Gastrocnemius medialis (tissue), 4 donors: ENCODE measurements at places on chromosomes 12 and 14.

GRCh38 chr12:62075870-62076269, 184.3 kb upstream of the USP15 start:
- DNase-seq = no peak

DNA sequence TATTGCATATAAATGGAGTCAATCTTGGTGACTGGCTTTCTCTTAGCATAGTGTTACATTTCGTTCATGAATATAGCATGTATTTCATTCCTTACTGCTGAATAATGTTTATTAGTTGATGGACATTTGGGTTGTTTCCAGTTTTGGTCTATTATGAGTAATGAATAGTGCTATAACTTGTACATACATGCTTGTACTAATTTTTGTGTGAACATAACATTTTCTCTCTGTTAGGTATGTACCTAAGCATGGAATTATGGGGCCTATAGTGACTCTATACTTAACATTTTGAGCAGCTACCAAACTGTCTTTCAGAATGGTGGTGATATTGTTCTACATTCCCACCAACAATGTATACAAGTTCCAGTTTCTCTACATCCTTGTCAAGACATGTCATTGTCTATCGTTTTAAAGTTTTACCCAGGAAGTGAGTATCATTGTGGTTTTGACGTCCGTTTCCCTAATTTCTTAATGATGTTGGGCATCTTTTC, 23.1 kb downstream of the ATP2A2 start:
- DNase-seq = no peak

DNA sequence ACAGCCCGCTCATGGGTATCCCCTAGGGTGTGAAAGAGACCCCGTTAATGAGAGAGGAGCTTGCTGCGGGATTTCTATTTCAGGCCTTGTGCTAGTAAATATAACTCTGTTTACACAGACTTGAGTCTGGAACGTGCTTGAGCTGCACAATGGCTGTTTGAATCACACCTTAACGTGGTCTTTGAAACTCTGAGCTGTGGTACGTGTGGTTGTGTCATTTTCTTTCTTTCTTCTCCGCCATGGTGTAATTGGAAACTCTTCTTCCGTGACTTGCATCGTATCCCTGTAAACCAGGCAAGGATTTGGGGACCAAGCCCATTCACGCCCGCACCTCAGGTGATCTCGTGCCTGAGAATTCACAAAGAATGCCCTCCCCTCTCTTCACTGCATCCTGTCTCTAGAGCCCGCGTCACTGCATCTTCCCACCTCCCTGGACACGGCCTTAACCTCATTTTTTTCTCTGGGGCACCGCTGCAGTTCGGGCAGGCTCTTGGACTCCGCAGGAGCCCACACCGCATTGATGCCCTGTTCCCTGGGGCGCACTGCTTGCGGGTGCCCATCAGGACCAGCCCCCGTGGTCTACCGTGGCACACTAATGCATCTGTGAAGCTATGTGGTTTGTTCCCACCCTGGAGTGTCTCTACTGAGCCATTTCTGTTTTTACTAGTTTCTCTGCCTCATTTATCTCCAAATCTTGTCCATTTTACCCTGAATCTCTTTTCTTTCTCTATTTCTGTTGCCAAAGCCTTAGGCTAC, 78.4 kb upstream of the PARP11 start:
- DNase-seq = no peak

DNA sequence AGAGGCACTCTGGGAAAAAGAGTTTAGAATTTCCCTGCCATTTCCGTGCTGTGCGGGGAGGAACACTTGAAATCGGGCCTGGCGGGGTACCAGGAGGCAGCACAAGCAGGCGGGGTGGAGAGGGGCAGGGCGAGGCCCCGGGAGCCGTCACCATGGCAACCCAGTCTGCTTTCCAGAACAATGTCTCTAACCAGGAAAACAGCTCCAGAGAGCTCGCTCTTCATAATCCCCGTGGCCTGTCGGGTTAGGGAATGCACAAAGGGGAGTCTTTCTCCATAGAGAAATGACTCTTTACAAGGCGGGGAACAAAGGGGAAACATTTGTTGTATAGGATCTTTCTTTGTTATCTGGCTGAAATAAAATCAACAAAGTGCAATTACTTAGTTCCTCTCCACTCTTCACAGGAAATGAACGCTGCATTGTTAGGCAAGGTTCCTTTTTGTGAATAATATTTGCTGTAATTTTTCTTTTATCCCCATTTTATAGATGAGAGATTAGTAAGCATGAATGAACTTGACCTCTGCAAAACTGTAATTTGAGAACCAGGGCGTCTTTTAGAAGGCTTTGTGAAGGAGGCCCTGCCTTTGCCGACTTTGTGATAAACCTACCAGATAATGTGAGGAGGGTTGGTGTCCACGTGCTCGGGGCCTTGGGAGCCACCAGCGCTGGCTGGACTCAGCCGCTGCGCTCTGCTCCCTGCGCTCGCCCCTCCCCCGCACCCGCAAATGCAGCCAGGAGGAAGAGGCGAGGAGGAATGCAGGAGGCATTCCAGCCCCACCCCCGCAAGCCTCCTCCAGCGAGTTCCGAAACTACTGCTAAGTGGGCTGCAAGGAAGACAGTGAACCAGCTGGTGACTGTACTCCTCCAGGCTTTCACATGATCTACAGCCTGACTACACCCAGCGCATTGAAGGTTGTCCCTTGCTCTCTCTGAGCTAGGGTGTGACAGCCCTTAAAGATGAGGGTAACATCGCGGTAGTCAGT, 105.2 kb upstream of the ATF7IP start:
- DNase-seq = peak; percentile 62

- DNase-seq = no peak
Measured at GRCh38 chr12:110622582-110622981, 8.7 kb downstream of the TCTN1 start.

DNA sequence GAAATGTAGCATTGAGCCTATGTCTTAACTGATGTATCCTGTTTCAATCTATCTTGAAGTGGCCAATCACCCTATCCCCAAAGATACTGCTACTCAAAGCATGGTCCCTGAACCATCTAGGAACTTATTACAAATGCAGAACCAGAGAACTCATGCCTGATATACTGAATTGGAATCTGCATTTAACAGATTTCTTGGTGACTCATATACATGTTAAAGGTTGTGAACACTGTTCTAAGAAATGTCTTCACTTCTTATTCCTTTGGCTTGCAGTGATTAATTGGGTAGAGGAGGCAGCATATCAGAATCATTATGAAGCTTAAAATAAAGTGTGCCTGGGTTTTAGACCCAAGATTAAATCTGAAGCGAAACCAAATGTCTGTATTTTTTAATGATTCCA, 795.6 kb downstream of the DIO2 start:
- DNase-seq = no peak

DNA sequence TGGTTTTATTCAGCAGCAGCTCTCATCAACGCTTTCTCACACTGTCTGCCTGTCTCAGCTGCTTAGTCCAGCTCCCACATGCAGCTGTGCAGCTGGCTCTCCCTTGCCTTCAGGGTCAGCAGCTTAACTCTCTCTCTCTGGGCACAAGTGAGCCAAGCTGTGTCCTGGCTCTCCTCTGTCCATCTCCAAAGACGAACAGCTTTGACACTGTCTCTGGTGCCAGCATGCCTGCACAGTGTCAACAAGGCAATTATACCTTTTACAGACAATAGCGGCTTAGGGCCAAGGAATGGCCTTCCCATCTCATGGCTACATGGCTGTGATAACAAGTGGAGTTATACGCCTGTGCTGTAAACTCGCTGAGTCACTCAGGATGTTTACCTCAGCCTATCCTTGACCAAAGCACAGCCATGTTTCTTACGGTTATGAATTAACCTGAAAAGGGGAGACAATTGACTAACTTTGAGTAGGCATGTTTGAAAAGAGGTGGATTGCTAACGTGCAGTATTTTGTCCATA, 38.4 kb upstream of the MANSC4 start:
- DNase-seq = no peak

- no peak for DNase-seq
Measured at GRCh38 chr12:113086249-113087164, 30.0 kb downstream of the DTX1 start.

GRCh38 chr12:1768615-1769014, 51.8 kb upstream of the LRTM2 start:
- no peak for DNase-seq

DNA sequence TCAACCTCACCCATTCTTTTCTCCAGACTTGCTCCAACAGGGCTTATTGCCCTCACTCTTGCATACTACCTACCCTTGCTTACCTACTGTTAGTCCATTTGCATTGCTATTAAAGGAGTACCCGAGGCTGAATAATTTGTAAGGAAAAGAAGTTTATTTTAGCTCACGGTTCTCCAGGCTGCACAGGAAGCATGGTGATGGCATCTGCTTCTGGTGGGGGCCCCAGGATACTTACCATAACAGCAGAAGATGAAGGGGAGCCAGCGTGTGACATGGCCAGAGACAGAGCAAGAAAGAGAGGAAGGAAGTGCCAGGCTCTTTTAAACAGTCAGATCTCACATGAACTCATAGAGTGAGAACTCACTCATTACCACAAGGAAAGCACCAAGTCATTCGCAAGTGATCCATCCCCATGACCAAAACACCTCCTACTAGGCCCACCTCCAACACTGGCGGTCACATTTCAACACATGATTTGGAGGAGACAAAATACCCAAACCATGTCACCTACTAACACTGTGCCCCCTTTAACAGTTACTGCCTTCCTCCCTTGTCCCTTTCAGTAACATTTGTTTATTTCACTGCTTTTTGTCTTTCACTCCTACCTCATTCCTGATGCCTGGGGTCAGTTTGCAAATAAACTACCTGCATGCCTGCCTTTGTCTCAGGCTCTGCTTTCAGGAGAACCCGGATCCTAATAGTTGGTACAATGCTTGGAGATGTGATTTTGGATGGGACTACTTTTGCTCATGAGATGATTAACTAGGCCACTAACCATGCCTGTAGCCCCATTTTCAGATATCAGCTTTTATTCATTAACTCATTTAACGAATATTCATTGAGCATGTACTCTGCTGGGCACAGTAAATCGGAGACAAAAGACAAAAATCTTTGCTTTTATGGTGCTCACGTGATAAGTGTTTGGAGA, 41.6 kb upstream of the CSRP2 start:
- no peak for DNase-seq
